ENCODE measurements at places on chromosomes 13 and 19. TPM values are rescaled to one million over a fixed set of nuclear protein-coding genes. Genes with fewer than 3 reads are reported as not detected.

Gene ZNF793
- 19.8 TPM for polyA plus RNA-seq

Gene SH2D3A
- polyA plus RNA-seq: 6.2 TPM

Gene RHPN2
- 19.0 TPM for polyA plus RNA-seq

Gene ITGBL1
- polyA plus RNA-seq: 0.45 TPM

Gene RDH8
- polyA plus RNA-seq: not detected

Gene TMIGD2
- 0.15 TPM for polyA plus RNA-seq

Gene RASGRP4
- 1.3 TPM for polyA plus RNA-seq

Gene TSKS
- not detected for polyA plus RNA-seq

Gene LINGO3
- not detected for polyA plus RNA-seq

Gene KLK14
- 0.27 TPM for polyA plus RNA-seq

Data from right renal pelvis (tissue), 4 donors.